ENCODE measurements at places on chromosomes 13 and 19.

- no peak for DNase-seq
Observed at GRCh38 chr19:42658076-42658475, 63.4 kb upstream of the CEACAM8 start.

DNA sequence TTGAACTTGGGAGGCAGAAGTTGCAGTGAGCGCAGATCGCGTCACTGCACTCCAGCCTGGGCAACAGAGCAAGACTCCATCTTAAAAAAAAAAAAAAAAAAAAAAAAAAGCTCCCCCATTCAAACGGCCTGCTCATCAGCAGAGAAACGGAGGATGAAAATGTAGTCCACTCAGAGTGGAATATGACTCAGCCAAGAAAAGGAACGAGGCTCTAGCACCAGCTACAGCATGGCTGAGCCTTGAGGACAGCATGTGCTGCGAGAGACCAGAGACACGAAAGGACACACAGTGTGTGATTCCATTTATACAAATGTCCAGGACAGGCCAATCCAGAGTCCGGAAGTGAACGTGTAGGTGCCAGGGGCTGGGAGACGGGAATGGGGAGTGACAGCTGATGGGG lies 18.1 kb upstream of the MIER2 start:
- no peak for DNase-seq

- no peak for DNase-seq
Observed at GRCh38 chr13:104460554-104460953, 1394.3 kb upstream of the SLC10A2 start.

GRCh38 chr19:18860725-18861124 lies 29.0 kb downstream of the UPF1 start:
- DNase-seq = no peak

- no peak for DNase-seq
Observed at GRCh38 chr13:45104261-45104660, 16.0 kb upstream of the GTF2F2 start.

GRCh38 chr13:76693086-76693485 lies 193.1 kb downstream of the KCTD12 start:
- no peak for DNase-seq

DNA sequence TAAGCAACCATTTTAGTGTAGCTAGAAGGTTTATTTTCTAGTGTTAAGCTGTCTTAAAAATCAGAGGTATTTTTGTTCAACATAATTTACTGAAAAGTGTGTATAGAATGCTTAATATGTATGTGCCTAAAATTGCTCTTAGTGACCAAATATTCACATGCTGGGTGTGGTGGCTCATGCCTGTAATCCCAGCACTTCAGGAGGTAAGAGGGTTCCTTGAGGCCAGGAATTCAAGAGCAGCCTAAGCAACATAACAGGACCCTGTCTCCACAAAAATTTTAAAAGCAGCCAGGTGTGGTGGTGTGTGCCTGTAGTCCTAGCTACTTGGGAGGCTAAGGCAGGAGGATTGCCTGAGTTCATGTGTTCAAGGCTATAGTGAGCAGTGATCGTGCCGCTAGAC lies 120.9 kb upstream of the FRY start:
- DNase-seq = no peak

DNA sequence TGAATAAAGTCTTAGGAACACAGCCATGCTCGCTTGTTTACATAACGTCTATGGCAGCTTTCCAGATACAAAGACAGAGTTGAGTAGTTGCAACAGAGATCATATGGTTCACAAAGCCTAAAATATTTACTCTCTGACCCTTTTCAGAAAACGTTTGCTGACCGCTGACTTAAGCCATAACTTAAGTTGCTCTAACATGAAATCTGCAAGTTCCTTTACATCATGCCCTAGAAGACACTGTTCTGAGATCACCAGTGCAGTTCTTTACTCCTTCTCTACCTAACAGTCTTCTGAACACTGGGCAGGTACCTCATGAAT lies 166.4 kb downstream of the DCLK1 start:
- DNase-seq = no peak

DNA sequence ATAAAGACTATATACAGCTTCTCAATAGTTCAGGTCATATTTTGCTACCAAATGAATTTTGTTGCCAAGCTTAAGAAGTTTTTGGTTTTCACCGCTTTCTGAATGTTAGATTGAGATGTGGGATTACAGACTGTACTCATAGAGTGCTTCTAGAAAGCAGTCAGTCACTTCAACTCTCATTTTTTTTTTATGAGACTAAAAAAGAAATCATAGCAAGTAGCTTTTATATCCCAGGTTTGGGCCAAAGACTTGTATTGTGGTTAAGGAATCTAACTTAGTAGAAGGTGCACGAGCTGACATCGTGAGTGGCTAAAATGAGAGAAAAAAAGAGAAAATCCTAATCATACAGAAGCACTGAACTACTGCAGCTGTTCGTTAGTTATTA lies 2.2 kb upstream of the USPL1 start:
- no peak for DNase-seq

DNA sequence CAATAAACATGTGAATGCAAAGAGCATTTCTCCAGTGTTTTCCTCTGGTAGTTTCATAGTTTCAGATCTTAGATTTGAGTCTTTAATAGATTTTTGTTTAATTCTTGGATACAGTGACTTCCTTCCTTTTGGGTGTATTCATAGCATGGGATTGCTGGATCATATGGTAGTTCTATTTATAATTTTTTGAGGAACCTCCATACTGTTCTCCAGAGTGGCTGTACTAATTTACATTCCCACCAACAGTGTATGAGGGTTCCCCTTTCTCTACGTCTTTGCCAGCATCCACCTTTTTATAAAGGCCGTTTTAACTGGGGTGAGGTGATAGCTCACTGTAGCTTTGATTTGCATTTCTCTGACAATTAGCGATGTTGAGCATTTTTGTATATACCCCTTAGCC lies 9.3 kb upstream of the CALM3 start:
- DNase-seq = no peak

- no peak for DNase-seq
Observed at GRCh38 chr19:30670011-30670329, 297.8 kb downstream of the ZNF536 start.

GRCh38 chr19:33750587-33751435 lies 45.9 kb upstream of the KCTD15 start:
- no peak for DNase-seq

GRCh38 chr13:95540888-95541287 lies 11.6 kb upstream of the CLDN10 start:
- DNase-seq = no peak

DNA sequence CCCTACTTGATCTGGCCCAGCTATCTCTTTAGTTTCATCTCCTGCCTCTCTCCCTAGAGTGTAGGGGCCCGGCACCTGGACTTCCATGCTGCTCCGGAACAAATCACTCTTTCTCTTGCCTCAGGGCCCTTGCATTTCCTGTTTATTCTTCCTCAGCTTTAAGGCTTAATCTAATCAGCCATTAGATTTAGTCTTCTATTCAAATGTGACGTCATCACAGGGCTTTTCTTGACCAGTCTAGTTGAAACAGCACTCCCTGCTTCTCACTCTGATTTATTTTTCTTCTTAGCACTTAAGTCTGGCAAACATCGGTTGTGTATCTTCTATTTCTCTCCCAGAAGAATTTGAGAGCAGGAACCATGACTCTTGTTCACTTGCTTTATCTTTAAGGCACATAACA lies 564.1 kb downstream of the EFNB2 start:
- no peak for DNase-seq

DNA sequence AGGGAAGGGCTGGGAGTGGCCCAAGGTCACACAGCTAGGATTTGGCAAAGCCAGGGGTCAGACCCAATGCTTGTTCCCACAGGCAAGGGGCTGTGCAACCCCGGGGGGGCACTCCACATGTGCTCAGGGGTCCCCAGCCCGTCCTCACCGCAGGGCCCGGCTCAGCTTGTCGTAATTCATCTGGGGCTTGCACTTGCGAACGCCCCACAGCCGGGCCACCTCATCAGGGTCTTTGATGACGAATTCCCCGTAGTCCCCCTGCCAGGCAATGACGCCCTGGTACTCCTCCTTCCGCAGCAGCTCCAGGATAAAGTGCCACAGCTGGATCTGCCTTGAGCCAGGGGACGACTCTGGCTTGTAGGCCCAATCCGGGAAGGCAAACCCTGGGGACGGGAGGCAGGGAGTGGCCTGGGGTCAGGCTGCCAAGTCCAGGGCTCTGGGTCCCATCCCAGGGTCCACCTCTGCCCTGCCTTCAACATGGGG lies 4.7 kb downstream of the ERF start:
- no peak for DNase-seq

- DNase-seq = peak; percentile 84
Observed at GRCh38 chr13:112587212-112587763, 665 bp downstream of the TUBGCP3 start.

DNA sequence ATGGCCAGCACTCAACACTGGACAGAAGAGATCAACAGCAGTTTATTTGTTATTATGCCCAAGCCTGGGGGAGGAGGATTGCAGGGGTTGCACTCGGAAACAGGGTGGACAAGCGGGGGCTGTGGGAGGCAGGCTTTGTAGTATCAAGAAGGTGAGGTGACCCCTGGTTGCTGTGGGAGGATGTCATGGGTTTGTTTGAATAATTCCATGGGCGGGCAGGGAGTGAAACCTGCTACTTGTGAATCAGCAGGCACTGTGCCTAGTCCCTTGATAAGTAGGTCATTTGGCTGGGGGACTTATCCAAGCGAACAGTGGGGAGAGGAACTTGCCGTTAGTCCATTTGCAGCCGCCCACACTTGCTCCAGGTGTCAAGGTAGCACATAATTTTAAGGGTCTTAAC lies 84.4 kb upstream of the KCTD15 start:
- no peak for DNase-seq

DNA sequence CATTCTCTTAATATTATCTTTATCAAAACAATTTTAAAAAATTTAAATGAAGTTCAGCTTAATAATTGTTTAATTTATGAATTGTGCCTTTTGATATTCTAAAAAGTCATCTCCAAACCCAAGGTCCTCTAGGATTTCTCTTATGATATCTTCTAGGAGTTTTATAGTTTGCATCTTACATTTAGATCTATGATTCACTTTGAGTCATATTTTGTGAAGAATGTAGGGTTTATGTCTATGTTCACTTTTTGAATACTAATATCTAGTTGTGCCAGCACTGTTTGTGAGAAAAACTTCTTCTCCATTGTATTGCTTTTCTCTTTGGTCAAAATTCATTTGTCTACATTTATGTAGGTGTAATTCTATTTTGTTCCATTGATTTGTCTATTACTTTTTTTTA lies 1068.4 kb upstream of the SPRY2 start:
- DNase-seq = no peak

- DNase-seq = no peak
Observed at GRCh38 chr13:99308471-99309087, 1.4 kb upstream of the GPR183 start.

DNA sequence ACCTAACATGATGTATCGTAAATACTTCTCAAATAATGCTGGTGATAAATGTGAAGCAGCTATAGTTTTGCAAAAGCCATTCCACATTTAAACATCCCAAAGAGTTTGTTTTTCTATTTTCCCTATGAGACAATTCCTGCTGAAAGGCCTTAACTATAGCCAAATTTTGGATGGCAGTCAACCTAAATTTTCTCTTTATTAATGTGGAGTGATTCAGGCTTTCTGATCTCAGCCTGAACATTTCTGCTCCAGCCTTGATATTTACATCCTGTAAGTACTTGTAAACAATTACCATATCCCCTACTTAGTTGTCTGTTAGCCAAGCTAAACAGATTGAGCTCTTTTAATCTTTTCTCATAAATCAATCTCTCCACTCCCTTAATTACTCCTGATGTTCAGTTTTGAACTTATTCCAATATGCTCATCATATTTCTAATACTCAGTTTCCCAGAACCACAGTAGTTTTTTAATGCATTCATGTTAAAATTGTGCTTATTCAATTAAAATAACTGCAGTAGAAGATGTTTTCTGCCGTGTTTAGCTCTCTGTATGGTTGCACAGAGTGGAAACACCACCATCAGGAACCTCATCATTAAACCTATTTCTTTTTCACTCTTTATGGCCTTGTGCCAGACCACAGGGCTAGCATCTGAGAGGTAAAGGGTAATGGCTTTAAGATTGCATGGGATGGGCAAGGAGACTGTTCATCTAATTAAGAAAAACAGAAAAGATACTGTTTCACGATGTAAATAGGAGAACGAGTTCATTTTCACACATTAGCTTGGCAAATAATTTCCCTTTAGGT lies 1235.2 kb upstream of the SLC10A2 start:
- DNase-seq = no peak

DNA sequence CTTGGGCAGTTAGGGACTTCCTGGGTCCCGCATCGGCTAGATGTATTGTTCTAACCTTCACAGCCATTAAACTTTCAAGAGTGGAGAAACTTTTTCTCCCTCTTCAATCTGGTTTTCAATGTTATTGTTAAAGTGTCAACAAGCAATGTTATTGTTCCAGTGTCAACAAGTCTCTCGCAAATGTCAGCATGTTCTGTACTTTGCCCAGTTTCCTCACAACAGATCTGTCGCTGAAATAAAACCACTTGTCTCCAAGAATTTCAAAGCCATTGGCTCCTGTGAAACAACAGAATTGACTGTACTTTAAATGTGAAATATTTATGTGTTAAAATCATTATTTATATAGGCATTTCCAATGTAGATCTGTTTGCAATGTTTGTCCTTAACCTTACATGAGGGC lies 138.0 kb downstream of the ITGBL1 start:
- no peak for DNase-seq

DNA sequence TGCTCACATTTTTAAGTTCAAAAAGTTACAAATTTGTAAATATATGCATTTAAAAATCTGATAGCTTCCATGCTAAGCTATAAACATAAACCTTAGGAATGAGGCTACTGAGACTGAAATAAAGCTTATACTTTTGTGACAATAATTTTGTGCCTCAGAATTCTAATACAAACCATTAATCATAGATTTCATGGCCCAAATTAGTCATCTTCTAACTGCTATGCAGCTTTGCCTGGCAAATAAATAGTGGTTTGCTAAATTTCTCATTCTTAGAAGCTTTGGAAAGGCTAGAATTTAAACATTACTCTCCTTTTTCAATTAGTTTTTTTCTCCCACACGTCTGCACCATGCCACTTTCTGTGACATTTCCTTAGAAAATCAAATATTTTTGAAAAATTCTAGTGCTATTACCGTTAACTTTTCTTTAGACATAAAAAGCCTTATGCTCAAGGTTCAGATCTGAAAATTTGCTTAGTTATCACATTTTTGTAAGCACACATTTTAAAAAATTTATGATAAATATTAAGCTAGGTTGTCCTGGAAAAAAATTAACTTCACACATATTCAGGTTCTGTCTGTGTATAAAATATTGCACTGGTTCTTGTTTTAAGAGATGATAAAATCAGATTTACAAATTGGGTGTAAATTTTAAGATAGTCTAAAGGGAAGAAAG lies 46.9 kb downstream of the FNDC3A start:
- no peak for DNase-seq

DNA sequence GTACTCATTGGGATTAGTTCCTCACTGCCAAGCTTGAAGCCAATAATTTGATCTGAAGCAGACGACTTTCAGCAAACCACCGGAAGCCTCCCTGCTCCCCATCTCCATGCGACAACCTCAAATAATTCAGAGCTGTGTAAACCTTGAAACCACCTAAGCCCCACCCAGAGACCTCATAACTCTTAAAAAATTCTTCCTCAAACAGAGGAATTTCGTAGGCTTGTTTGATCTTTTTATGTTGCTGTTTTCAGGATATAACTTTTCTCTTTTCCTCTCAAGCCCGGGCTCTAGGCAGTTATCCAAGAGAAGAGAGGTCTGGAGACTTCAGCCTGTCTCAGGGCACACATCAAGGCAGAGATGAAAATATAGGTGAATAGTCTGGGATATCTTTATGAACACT lies 311.6 kb downstream of the KCNRG start:
- DNase-seq = no peak
